ENCODE measurements at places on chromosomes 2 and 18.

- DNase-seq, result no peak
Measured at GRCh38 chr18:53790786-53791185, 433.7 kb downstream of the MBD2 start.

DNA sequence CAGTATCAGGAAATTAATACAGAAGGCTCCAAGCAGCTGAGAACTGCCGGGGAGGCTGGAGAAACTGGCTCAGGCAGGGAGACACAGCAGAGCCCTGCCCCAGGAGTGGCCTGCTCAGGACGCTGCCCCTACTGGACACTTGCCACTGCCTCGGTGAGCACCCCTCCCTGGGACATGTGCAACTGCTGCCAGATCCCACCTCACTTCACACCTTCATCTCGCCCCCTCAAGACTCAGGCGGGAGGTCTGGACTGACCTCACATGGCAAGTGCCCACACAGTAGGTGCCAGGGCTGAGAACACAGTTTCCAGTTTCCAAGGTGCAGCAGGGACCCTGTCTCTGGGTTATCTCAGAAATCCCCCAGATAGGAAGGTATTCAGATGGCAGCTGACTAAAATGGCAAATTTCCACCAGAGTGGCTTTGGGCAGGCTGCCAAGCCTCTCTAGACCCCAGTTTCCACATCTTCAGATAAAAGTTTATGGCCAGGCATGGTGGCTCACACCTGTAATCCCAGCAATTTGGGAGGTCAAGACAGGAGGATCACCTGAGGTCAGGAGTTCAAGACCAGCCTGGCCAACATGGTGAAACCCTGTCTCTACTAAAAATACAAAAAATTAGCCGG, 33.7 kb upstream of the LBH start:
- DNase-seq, result no peak

GRCh38 chr2:38207168-38207567, 131.2 kb upstream of the CYP1B1 start:
- no peak for DNase-seq

DNA sequence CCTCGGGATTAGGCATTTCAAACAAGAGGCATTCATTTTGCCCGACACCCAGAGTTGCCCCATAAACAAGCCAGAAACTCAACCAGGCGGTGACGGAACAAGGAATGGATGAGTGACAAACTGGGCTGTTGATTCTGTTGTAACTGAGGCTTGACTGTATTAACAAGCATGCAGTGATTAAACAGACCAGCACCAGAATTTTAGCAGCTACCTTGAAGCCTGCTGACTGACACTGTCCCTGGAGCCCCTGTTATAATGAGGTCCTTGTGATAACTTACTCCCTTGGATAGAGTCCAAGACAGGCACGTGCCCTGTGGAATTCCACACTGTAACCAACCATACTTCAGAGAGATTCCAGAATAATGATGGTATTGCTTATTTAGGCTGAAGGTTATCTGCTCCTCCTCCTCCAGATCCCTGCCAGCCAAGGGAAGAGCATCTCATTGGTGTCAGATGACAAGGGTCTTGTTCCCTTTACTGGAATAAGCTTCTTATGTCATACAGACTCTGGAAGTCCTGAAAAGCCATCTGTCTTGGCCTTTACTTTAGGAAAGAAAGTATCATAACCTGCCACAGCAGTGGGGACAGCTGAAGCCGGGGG, 97.1 kb upstream of the RMDN2 start:
- DNase-seq, result no peak

GRCh38 chr2:200199005-200199404, 107.5 kb upstream of the SPATS2L start:
- DNase-seq, result no peak

- DNase-seq, result no peak
Measured at GRCh38 chr2:114661971-114662939, 219.8 kb downstream of the DPP10 start.

GRCh38 chr2:99140860-99141109, 722 bp upstream of the C2orf15 start:
- DNase-seq, result no peak

- DNase-seq, result no peak
Measured at GRCh38 chr2:190110699-190111098, 48.2 kb upstream of the MSTN start.

- DNase-seq, result no peak
Measured at GRCh38 chr18:55321265-55322177, 266.5 kb downstream of the TCF4 start.

GRCh38 chr2:157204401-157204800, 53.1 kb upstream of the GALNT5 start:
- DNase-seq, result no peak

DNA sequence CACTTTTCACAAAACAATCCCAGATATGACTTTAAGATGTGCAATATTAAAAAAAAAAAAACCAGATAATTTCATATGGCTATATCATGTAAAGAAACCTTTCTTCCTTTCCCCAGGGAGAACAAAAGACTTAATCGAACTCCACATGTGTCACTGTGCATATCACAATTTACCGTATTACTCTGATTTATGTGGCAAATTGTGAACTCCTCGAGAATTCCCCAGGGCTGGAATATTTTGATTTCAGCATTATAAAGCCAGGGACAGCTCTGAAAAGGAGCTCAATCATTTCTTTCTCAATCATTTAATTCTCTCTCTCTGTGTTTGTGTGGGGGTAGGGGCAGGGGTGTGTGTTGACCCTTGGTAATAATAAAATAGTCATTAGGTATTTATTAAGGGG, 165.8 kb downstream of the TDRD15 start:
- DNase-seq, result no peak

DNA sequence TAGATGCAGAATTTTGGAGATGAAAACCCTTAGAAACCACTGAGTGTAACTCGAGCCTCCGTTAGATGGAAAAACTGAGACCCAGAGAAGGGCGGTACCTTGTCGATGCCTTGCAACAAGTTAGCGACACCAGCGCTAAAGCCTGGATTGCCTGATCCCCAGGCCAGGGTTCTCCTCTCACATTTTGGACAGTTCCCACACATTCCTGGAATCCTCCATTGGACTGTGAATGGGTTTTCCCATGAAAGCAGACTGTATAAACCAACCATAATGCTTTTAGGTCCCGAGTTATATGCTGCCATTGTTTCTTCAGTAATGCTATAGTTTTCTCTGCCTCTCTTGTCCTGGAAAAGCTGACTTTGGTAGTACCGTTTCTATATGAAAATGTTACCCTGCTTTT, 37.1 kb upstream of the LPIN1 start:
- DNase-seq, result no peak

GRCh38 chr2:26009567-26009963, 24.3 kb upstream of the RAB10 start:
- DNase-seq, result no peak
